ENCODE measurements at places on chromosomes 2 and 18.

DNA sequence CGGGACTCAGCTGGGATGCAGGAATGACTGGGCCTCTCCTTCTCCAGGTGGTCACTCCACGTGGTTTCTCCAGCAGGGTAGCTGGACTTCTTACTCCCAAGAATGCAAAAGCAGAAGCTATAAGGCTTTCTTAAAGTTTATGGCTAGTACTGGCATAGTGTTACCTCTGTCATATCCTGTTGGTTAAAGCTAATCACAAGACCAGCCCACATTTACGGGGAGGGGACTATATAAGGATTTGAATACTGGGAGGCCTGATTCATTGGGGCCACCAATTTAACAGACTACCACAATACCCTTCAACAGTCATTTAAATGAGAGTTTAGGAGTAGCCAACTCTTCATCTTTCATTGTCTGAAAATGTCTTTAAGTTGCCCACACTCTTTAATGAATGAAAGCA is 94.4 kb upstream of the TSPYL6 start:
- DNase-seq, result no peak

GRCh38 chr2:135960656-135961551 is 24.5 kb downstream of the DARS1 start:
- no peak for DNase-seq

GRCh38 chr2:77938462-77938861 is 416.3 kb upstream of the LRRTM4 start:
- DNase-seq, result no peak

DNA sequence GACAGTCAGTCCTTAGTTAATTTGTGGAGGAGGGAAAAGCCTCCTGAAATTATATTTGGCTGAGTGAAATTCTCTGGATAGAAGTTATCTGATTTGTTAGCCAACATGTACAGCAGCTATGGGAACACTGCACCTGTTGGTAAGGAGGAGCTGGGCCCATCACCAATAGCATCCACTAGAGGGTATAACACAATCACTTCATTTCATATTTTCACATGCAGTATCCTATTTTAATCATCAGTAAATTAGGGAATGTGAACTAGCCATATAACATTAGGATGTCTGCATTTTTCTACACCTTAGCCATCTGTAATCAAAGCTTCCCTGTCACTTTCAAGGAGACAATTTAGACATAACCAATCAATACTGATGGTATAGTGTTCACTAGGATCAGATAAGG is 818.4 kb upstream of the CDH2 start:
- DNase-seq, result no peak

DNA sequence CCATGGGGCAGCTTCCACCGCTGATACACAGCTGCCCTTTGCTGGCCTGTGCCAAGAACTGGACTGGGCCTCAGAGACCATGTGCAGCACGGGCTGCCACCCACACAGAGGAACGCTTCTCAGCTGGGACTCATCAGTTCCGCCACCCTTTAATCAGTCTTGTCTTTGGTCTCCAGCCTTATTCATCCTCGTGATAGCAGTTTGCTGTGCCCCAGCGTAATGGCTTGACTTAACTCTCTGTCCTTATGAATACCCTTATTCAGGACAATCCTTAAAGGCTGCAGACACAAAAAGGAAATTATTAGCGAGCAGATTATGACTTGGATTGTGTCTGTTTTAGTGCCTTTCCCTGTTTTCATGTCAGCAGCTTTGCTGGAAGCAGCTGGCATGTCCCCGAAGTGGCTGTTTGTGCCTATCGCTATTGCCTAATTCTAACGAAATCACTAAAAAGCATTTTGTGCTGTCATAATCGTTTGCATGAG is 108.9 kb upstream of the DAPL1 start:
- DNase-seq, result no peak

All from stimulated activated CD8-positive, alpha-beta memory T cell treated with anti-CD3 and anti-CD28 coated beads, Interleukin-15, amount 100 ng/mL, for 48 hours (primary cell).